Stimulated activated CD4-positive, alpha-beta T cell treated with anti-CD3 and anti-CD28 coated beads, Interleukin-12 subunit alpha, Interleukin-12 subunit beta, amount 100 ng/mL, for 48 hours (primary cell): ENCODE measurements at places on chromosomes 12 and 14.

DNA sequence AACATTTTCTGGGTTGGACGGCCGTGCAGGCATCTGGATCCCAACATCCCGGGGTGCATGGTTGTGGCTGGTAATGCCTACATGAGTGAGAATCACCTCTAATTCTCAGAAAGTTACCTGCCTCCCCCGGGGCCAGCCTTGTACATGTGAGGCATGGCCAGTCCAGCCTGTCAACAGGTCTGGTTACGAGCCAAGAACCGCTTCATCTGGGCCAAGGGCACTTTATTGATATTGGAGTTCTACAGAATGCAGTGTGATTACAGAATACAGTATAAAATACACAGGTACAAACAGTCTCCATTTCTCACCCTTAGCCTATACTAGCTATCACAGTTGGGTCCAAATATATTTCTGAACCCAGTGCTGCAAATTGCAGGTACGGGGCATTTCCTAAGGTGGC, 84.9 kb upstream of the EVL start:
- no peak for DNase-seq

DNA sequence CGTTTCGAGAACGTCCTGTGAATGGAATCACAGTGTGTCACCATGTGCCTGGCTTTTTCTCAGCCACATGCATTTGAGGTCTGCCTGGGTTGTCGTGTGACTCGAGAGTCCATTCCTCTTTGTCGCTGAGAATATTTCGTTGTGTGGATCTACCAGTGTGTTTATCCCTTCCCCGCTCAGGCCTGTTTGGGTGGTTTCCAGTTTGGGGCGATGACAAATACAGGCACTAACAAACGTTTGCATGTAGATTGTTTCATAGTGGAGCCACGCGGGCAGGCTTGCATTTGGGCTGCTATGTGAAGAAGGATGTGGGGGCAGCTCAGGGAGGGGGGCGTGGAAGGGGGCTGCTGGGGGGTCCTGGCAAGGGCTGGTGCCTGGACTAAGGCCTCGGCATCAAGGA, 14.1 kb downstream of the RIN3 start:
- DNase-seq, result no peak

GRCh38 chr14:36111822-36112583, 64.5 kb downstream of the PTCSC3 start:
- no peak for DNase-seq

DNA sequence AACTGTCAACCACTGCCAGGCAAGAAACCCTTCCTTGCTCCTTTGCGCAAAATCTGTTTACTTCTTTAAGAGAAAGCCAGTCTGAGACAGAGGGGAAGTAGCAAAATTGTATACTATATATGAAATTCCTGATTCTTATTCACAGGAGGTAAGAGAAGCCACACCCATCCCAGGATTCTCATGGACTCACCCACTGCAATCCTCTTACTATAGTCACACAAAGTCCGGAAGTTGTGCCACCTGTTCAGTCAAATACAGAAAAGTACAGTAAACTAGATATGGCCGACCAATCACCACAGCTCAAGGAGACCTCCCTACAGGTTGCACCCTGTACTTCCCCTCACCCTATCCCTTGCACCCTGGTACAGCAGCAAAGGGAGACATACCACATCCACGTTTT, 2.9 kb downstream of the PRMT5 start:
- DNase-seq, result no peak

DNA sequence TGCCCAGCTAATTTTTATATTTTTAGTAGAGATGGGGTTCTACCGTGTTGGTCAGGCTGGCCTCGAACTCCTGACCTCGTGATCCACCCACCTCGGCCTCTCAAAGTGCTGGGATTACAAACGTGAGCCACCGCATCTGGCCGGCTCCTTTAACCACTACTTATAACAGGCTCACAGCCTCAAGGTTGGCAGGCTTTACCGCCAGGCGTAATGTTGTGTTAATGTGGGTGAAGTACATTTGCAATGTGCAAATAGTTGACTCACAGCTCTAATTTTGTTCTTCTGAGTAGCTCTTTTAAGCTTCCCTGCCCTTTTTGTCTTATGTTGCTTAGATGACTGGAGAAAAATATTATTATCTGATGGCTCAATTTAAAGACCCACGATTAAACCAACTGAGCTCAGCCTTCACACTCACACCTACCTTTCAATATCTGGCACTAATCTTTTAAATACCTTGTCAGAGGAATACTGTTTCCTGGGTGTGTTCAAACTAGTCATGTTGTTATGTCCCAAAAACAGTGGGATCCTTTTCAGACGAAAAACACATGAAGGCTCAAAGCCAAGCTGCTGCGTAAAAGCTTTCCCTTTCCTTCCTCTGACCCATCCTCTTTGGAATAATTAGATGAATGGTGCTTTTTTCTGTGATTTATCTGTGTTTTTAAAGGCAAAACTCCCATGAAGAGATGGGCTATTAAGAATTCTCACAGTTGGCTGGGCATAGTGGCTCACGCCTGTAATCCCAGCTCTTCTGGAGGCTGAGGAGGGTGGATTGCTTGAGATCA, 57.2 kb upstream of the USP44 start:
- no peak for DNase-seq
